Pulmonary artery endothelial cell (primary cell): ENCODE measurements at places on chromosomes 13 and 19. TPM values are rescaled to one million over a fixed set of nuclear protein-coding genes. Genes with fewer than 3 reads are reported as not detected.

The CEACAM21 gene
- 0.11 and 0.73 TPM in 2 replicates for total RNA-seq

GRCh38 chr13:20291037-20291436 is 58.9 kb upstream of the GJB6 start:
- DNase-seq = no peak

GRCh38 chr13:46553521-46553885 is 533 bp downstream of the LRCH1 start:
- no peak for DNase-seq

The CAMSAP3 gene
- 0.13 and 0.21 TPM in 2 replicates for total RNA-seq

The CNN1 gene
- total RNA-seq = 0.07 and 0.35 TPM in 2 replicates

DNA sequence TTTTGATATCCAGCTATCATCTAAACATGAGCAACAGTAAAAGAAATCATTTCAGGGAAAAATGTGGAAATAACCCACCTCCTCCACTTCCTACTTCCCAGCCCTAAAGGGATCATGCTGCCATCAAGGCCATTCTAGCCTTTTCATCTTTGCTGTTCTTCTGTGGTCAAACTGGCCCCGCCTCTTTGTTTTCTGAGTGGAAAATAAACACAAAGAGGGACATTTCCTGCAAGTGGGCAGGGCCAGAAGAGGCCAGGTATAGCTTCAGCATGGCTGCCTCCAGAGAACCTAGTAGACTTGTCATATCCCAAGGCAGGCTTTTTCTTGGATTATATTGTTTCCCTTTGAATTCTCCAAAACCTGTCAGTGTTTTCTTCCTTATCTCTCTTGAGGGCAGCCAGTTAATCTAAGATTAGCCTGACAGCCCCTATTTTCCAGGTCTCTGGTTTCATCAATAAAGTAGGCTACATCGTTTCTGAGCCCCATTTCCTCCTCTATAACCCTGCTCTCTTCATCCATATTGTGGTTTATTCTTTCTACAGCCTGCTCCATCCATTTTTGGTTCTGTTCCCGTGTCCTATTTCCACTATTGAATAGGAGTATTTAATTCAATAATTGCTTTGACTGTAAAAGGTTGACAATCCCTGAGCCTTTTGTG is 117.6 kb downstream of the GPC6 start:
- DNase-seq = no peak

GRCh38 chr19:19538061-19538784 is at the start of gene CILP2:
CILP2 (plus strand) TSS chr19:19538265; CDS start chr19:19538350, 85 bp downstream.
- no peak for DNase-seq

DNA sequence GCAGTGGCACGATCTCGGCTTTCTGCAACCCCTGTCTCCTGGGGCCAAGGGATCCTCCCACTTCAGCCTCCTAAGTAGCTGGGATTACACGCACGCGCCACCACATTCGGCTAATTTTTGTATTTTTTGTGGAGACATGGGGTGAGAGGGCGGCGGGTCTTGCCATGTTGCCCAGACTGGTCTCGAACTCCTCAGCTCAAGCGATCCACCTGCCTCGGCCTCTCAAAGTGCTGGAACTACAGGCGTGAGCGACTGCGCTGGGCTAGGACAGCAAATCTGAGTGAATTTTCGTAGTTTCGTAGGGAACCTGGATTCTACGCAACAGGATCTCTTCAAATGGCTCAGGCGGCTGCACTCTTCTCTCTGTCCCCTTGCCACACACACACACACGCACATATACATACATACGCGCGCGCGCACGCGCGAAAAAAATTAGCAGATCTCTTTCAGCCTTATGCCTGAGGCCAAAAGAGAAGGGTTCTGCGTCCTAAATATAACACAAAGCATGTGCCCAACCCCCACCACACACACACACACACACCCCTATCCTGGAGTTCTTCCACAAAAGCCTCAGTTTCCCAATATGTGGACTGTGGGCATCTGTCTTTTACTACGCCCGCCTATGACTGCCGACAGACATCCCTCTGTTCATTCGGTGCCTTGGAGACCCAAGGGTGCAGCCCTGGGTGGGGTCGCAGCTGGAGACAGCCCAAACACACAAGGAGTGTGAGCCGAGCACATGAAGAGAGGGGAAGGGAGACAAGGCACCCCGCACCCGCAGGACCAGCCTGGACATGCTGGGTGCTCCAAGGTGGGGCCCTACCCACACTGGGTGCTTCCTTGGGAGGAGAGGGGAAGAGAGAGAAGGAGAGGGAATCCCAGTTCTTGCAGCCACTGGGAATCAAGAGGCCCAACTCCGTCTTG is 616 bp downstream of the PINLYP start:
- no peak for DNase-seq

The SYCN gene
- not detected in 2 replicates for total RNA-seq

DNA sequence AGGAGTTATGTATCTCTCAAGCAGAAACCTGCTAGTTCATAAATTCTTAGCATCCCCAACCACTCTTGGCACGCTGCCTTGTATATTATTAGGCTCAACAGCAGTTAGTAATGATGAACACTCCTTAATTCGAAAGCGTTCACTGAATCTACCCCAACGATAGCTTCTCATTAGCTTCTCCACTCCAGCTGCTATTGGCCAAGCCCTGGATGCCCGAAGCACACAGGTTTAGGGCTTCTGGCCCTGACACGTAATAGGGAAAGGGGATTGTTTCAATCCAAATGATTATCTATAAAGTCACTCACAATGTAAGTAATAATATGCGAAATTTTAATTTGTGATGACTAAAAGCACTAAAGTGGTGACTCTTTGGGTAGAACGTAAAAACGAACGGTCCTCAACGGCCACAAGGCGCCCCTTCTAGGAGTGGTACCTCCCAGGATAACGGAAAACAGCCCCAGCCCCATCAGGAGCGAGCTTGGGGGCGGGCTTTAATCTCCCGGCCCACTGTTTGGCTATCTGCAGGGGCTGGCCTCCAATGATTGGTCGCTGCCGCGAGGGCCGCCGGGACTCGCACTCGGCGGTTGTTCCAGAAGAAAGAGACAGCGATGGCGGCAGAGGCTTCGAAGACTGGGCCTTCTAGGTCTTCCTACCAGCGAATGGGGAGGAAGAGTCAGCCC is at the start of gene RNF17:
RNF17 (plus strand) TSS at position 574 of the 680 bp plus-strand sequence; CDS start at position 609, 35 bp downstream.
- DNase-seq = no peak

The CYP4F8 gene
- total RNA-seq = not detected in 2 replicates

DNA sequence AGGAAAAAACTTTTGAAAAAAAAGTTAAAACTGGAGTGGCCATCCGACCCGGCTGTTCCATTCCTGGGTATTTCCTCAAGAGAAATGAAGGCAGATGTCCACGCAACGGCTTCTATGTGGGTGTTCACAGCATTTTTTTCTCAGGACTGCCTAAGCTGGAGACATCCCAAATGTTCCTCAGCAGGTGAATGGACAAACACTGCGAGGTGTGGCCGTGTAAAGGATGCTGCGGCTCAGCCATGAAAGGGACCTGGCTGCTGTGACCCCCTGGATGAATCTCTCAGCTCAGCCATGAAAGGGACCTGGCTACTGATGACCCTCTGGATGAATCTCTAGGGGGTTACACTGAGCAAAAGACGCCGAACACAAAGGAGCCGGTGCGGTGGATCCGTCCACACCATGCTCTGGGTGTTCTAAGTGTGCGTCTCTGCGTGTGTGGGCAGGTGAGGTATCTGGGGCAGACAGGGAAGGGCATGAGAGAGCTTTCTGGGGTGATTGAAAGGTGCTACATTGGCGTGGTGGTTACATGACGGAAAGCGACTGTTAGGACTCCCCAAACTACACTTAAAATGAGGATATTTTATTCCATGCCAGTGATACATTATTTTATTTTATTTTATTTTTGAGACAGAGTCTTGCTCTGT is 7.2 kb upstream of the ASPDH start:
- DNase-seq = no peak

DNA sequence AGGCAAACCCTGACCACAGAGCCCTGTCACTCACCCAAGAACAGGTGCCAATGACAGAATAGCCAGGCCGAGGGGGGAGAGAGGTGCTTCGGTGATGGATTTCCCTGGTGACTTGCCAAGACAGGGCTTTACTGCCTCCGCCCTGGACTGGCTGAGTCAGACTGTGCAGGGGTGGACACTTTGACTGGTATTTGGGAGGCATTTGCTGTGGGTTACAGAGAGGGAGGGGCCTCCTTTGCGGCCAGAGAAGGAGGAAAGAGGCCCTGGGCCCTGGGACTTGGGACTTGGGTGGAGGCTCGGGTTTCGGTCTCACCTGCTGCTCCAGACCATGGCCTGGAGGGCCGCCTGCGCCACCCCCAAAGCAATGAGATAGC is 4.6 kb upstream of the EPS8L1 start:
- no peak for DNase-seq

GRCh38 chr19:37930416-37930815 is 23.4 kb downstream of the SIPA1L3 start:
- DNase-seq = no peak

- DNase-seq = no peak
Observed at GRCh38 chr19:4503132-4503824, 15.0 kb downstream of the PLIN4 start.

DNA sequence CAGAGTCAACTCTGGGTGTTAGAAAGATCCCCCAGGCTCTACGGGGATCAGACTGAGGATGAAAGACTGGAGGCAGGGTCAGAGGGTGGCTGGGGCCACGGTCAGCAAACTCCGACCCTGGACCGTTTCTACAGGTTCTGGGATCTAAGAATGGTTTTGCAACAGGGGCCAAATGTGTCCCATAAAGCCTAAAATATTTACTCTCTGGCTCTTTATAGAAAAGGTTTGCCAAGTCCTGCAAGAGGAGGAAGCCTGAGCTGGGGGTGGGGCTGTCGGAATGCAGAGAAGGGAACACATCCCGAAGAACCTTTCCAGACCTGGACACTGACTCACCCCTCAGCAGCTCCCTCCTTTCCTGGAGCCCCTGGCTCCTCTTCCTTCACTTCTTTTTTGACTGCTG is 20.7 kb downstream of the LIG1 start:
- no peak for DNase-seq

GRCh38 chr13:33730147-33730546 is 87.8 kb upstream of the RFC3 start:
- DNase-seq = no peak

The FXYD1 gene
- 0.26 TPM in 1 of 2 replicates, not detected in the other for total RNA-seq

GRCh38 chr13:85095418-85096272 is 703.6 kb downstream of the SLITRK6 start:
- no peak for DNase-seq

The ZNF468 gene
- total RNA-seq = 19.8 and 39.5 TPM in 2 replicates

GRCh38 chr13:40653527-40654318 is 12.7 kb downstream of the FOXO1 start:
- no peak for DNase-seq

GRCh38 chr13:99677116-99677951 is 176.1 kb downstream of the TM9SF2 start:
- DNase-seq = no peak

GRCh38 chr13:83980331-83980730 is 98.1 kb upstream of the SLITRK1 start:
- no peak for DNase-seq

The HCST gene
- not detected in 2 replicates for total RNA-seq

DNA sequence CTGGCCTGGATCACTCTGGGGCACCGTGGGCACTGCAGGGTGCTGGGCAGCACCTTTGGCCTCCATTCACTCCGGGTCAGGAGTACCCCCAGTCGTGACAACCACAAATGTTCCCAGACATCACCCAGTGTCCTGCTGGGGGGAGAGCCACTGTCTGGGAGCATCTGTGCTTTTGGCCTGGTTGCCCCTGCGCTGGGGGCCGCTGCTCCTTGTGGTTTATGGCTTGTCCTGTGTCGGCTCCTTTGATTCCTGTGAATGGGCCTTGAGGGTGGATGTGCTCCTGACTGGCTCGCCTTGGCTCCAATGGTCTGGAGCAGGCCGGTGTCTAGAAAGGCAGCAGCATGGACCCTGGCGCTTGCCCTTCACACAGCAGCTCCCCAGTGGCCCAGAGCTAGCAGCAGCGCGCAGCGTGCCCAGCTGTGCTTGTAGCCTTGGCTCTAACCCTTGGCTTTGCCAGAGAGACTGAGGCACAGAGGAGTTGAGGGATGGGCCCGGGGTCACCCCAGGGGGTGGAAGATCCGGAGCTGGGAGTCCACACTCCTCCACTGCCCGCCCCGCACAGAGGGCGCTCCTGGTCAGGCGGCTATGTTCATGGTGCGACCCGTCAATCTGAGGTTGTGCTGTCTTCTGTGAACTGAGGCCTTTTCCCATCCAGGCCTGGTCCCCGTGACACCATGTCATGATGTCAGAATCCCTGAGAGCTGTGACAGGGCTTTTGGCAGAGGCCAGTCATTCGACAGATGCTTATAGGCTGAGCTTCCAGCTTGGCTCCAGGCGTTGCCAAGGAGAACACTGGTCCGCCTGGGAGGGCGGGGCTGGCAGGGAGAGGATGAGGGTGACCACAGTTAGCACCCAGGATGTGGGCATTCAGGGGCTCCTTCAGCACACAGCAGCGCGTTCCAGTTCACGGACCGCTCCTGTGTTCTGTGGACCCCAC is 4.1 kb downstream of the DAZAP1 start:
- no peak for DNase-seq

DNA sequence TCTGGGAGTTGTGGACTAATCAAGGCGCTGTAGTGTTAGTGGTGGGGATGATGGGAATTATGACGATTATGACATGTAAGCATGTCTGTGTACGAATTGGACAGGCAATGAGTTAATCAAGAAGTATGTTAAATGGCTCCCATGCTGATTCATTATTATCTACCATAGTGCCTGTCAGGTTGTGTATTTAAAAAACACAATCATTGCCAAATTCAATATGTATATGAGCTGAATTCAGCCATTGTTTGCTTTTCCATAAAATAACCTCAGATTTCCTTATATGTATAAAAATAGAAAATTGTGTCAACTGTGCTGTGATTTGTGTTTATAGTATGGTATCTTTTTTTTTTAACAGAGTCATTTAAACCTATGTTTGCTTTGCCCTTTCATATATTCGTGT is 37.1 kb downstream of the PCCA start:
- DNase-seq = no peak

DNA sequence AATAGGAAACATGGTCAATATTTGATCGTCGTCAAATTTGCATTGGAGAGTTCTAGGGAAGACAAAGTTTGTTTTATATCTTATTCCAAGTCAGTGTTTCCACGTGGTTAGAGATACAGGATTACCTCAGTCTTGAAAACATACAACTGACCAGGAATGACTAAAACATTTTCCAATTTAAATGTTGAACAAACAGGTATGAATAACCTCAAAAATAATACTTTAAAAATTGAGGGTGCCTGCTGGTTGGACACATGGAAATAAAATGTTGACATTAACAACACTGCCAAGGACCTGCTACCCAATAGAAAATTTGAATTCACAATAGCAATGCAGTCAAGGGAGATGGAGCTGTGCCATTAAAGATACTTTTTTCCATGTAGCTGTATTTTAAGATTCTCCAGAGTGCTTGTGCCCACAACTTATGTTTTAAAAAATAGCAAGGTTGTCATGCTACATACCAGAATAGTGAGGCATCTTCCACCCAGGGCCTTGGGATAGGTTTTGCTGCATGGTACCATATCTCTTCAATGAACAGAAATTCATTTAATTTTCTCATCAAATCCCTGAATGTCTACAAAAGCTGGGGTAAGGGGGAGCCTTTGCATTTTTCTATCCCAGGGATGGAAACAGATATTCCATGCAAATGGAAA is 260.8 kb downstream of the EFNB2 start:
- no peak for DNase-seq

GRCh38 chr13:99792079-99792921 is 179.3 kb downstream of the ZIC5 start:
- no peak for DNase-seq
